ENCODE measurements at places on chromosomes 4 and X. TPM values are rescaled to one million over a fixed set of nuclear protein-coding genes. Genes with fewer than 3 reads are reported as not detected.

The PPID gene
- 24.1 TPM for total RNA-seq

The CLCN4 gene
- 0.54 TPM for total RNA-seq

The EFNB1 gene
- 99.4 TPM for total RNA-seq

The IL3RA gene
- 6.2 TPM for total RNA-seq

The GPR119 gene
- not detected for total RNA-seq

The XAGE1A gene
- total RNA-seq = not detected

The INTS6L gene
- 7.4 TPM for total RNA-seq

The RNF128 gene
- total RNA-seq = 11.9 TPM

Data from lower leg skin (tissue), 4 donors.